ENCODE measurements at places on chromosomes 2 and 18.

DNA sequence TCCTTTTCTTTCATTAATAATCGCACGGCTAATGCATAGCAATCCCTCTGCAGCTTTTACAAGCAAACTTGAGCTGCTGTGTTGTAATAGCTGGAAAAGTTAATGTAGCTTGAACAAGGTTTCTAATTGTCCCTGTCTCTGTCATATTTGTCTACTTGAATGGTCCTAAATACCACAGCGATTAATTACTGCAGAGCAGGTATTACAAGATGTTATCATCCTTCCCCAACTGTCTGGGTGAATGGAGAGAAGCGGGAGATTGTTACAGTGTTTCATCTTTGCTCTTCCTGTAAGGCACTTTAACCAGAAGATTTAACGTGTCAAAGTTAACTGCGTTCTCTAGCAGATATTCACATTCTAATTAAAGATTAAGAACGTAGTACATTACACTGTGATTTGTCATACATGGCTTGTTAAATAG lies 422.2 kb upstream of the POU3F3 start:
- no peak for DNase-seq

- no peak for DNase-seq
These were observed 122.6 kb downstream of the SCN3A start for GRCh38 chr2:165081276-165081675.

DNA sequence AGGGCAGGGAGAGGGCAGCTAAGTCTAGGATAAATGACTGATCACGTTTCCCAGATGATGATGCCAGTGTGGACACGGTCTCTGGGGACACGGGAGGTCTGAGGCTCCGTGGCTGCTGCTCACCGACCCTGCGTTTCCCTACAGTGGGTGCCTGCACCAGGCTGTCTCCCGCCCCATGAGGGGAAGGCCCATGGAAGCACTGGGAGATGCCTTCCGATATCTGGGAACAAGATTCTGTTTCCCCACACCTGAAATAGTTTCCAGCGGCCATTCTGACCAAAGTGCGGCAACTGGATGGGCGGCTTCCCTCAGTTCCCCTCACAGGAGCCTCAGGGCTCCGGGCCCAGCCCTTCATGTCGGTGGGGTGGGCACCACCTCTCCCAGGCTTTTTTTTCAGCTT lies 83.1 kb downstream of the EDAR start:
- DNase-seq: no peak

DNA sequence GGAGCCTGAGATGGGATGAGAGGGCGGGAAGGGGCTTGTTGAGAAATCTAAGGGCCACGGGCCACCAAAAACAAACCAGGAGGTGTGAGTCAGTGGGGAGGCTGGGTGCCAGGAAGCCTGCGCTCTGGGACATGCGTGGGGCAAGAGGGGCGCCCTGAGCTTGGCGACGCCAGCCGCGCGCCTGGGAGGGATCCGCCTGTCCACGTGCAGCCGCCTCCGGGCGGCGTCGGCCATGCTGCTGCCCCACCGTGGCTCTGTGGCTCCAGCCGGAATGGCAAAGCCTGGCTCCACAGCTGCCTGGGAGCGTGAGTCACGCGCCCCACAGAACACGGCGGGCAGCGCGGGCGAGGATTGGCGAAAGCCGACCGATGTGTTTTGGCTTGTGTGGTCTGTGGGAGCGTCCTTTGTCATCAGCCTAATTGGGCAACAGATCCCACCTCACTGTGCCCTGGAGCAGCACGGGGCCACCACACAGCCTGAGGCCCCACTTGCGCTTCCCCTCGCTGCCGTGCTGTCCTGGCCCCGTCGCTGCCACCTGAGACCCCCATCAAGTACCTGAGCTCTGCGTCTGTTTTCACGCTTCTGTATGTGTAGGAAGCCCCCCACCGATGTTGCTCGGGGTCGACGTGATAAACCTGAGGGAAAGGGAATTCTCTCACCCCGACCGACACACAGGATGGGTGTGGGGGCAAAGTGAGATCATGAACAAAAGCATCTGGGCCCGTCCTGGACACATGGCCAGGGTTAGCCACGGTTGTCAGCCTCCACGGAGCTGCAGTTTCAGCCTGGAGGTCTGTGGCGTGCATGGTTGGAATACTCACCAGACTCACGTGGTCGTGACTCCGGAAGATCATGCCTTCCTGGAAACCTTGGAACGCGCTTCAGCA lies 80.5 kb downstream of the NFATC1 start:
- no peak for DNase-seq

DNA sequence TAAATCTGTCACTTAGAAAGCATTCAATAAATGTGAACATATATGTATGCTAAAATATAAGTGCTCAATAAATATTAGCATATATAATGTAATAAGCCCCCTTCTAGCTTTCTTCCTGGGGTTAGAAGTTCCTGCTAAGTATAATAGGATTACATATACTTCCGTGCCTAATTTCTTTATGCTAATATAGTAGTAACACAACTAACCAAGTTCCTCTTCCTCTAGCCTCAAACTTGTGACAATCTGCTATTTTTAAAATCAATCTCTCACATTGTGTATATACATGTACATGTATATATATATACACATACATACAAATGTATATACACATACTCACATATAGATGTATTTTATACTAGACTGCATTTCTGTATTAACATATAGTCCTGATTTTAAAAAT lies 32.2 kb downstream of the TLK1 start:
- no peak for DNase-seq

- no peak for DNase-seq
These were observed 142.7 kb upstream of the GCFC2 start for GRCh38 chr2:75853436-75853835.

GRCh38 chr18:26654616-26655524 lies 106.5 kb upstream of the KCTD1 start:
- no peak for DNase-seq

GRCh38 chr18:24185805-24186204 lies 46.9 kb downstream of the CABYR start:
- no peak for DNase-seq

DNA sequence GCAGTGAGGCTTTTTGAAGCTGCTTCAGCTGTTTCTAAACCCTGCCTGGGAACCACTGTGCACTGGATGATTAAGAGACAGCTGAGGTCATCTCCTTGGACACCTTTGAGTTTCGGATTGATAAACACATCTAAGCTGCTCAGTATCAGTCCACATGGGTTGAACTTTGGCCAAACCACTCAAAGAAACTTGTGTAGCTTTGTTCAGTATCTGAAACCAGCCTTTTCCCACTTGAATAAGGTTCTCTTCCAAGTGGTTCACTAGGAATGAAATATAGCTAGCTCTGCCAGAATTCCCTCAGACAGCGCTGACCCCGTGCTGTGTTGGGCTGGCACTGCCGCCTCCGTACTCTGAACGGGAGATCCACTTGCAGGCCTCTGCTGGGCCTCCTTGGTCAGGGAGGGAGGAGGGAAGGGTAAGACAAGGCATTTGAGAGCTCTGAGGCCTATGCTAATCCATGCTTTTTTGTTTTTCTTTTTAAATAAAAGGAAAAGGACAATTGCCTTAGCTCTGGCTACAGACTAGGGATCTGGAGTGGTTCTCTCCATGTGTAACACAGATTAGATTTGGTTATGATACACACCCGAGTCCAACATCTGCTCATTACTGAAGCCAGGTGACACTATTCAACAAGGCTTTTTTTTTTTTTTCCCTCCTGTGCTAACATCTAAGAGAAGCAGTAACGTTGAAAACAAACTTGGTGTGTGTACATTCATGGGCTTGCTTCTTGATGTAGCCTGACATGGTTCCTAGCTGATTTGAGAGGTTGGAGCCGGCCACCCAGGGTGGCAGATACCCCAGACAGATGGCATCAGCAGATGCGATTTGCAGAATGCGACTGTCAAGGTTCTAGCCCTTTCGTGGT lies 67.7 kb downstream of the NCK2 start:
- DNase-seq: no peak

GRCh38 chr2:237404413-237404812 lies 9.6 kb downstream of the COL6A3 start:
- DNase-seq: no peak

DNA sequence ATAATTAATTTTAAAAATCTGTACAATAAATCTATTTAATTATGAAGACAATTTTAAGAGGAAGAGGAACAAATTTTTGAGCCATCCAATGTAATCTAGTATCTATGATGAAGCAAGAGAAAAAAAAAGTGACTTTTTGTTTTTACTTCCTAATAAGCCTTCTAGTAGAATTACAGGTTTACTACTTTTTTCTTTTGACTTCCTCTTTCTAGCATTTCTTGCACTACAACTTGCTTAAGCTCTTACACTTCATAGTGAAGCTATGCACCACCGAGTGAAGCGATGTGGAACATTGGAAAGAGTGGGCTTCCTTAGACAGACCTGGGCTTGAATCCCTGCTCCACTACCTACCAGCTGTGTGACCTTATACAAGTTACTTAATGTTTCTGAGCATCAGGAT lies 2.1 kb downstream of the SERPINB2 start:
- DNase-seq: peak; percentile 49

DNA sequence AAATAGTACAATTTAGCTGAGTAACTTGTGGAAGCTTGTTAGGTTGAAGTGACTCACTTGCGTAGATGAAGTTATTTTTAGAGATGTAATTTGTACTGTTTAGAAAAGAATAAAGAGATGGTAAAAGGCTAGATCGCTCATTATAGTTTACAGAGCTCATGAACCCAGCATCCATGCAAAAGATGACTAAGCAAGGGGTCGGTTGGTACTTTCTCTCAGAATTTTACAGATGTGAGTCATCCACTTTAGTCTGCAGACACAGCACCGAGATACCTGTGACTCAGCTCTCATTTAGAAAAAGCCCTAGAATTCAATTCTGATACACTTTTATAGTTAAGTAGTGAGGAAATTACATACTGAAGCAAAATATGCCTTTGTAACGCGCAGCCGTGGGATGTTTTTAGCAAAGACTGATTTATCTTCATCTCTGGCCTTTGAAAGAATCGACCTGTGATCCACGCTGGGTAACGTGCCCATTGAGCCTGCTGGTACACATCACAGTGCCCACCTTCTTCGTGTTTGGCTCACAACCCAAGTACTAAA lies 116.5 kb upstream of the FOSL2 start:
- DNase-seq: peak; percentile 83

- no peak for DNase-seq
These were observed 3.6 kb upstream of the SH2D6 start for GRCh38 chr2:85414761-85415553.

DNA sequence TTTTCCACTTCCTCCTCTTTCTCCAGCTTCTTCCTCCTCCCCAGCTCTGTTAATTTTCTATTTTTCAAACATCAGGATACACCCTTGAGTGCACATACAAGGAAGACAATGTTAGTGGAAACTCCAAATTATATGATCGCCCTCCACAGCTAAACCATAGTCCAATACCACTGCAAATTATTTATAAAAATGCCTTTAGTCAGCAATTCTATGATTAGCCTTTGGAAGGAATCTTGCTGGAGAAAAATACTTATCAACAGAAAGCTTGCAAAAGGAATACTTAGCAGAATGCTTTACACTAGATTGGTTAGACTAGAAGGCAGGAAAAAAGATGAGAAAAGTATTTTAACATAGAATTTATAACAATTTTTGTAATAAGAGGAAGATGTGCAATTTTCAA lies 178.9 kb downstream of the FAM124B start:
- no peak for DNase-seq

DNA sequence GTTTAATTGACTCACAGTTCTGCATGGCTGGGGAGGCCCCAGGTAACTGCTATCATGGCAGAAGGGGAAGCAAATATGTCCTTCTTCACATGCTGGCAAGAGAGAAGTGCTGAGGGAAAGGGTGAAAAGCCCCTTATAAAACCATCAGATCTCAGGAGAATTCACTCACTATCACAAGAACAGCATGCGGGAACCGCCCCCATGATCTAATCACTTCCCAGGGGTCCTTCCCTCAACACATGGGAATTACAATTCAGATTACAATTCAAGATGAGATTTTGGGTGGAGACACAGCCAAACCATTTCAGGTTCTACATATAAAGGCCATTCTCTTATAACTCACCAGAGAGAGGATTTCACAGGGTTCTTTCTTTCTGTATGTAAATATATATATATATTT lies 62.9 kb downstream of the VRK2 start:
- no peak for DNase-seq

GRCh38 chr2:130391872-130392670 lies 36.2 kb downstream of the PTPN18 start:
- no peak for DNase-seq

- peak; percentile 93 for DNase-seq
These were observed 37.5 kb downstream of the PAX8 start for GRCh38 chr2:113240915-113241911.

DNA sequence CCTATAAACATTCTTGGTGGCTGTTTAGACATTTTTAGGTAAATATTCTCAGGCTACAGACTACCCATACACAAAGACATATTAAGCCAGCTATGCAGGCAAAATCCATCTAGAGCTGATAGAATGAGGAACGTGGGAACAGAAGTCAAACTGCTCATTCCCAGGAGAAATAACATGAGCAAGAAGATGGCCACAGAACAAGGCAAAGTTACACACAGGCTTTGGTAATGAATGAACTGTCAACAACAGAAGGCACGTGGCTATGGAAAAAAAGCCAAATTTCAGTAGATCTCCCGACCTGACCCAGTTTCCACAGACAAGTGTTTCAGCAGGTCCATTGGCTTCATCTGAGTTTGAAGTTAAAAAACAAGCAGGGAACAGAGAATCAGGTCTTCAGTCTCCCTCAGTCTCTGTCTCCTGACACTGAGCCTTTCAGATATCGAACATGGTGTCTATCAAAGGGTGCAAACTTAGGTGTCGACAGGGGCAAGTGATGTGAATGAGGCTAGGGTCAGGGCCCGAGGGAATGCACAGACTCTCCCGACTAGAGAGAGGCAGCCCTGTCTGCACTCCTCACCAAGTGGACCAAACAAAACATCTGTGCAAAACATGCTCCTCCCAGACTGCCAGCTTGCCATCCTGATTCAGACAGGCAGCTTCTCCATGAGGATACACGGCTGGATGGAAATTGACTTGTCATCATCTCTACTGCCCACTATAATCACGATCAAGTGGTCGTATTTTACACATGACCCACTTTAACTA lies 25.9 kb downstream of the SIGLEC15 start:
- no peak for DNase-seq

DNA sequence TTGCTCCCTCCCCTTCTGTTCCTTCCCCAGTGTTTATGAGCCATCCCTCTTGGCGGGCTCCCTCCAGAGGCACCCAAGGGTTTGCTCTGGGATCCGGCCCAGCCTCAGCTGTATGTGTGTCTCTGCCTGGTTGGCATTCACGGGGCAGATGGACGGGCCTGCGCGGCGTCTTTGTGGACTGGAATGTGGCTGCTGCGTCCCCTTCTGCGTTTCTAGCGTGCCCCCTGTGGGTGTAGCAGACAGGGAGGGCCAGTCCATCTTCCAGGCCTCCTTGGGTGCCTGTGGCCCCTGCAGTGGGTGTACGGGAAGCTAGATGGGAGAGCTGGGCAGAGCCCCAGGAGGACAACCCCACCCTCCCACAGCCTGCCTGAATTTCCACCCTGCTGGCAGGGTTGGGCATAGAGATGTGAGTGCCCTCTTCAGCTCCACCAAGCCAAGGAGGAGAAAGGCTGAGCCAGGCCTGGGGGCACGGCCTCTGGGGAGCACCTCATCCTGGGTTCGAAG lies 15.7 kb downstream of the GPC1 start:
- DNase-seq: no peak
